Iris pigment epithelial cell (primary cell): ENCODE measurements at places on chromosomes 5 and 9.

DNA sequence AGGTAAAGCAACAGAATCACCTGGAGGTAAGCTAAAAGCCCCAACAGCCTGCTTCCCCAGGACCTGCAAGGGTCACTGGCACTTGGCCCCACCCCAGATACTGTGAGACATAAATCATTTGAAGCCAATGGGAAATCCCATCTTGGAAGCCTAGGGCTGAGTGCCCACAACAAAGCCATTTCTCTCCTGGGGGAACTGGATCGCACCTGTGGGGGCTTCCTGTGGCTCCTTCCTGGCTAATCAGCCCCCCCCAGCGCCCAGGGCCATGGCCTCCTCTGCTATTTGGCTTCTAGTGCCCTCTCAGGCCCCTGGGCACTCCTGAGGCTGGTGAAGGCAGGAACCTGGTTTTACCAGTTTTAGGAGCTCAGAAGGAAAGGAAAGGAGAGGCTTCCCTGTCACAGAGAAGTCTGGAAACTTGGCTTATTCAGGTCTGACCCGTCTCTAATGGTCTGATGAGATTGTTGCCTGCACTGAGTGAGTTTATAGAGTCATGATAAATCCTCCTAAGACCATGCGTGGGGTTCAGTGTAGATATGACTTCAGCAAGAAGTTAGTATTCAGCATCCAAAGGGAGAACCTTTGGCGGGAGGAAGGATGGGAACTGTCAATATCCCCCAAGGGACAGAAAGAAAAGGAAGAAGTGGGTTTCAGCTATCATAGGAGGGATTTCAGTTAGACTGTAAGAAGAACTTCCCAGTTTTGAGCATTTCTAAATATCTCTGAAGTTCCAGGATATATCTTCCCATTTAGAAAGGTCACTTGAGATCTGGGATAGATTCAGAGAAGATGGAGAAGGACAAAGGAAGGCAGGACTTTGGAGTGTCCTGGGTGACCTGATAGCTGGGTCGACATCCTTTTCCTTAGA lies 1.2 kb downstream of the KCNMB1 start:
- no peak for DNase-seq

DNA sequence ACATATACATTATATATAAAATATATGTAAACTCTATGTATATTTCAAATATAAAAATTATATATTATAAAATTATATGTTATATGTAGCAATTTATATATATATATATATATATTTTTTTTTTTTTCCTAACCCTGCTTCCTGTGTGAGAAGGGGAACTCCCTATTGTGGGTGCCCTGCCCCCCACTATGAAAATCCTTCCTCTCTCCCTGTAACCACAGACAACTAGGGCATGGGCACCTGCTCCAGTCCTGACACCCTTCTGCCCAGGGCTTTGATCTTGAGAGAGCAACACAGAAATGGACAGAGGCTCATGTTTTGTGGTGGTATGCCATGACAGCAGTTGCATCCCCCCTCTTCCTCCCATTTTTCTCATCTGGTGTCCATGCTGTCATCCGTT lies 148.7 kb upstream of the IL12B start:
- no peak for DNase-seq

DNA sequence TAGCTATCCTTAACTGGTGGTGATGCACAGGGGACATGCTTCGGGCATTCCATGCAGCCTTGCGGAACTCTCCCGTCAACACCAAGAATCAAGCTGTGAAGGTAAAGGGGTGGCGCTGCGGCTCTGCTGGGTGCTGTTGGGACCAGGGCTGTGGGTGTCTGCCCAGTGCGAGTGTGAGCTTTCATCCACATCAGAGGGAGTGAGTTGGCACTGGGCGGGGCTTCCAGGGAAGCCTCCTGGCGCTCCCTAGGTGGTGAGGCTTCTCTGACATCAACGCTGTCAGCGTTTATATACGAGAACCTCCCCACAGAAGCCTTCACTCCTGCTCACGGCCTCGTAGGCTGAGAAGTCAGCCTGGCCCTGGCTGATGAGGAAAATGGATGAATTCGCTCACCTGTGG lies 11.7 kb downstream of the ARPC5L start:
- no peak for DNase-seq

DNA sequence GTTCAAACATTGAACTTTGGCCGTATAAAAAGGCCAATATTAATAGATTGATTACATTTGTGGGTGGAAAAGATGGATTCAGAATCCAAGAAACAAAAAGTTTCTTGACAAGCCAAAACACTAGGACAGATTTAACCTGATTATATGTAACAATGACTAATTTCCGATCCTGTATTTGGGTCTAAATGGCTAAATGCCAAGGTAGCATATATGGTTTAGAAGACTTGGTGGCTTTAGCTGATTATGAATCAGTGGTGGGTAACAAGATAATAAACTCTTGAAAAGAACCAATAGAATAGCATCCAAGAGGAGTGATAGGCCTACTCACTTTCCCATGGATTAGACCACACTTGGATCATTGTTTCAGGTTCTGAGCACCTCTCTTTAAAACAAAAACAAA lies 21.8 kb upstream of the ANP32B start:
- DNase-seq = no peak

- peak; percentile 99 for DNase-seq
These were observed 6.5 kb downstream of the TBC1D2 start for GRCh38 chr9:98248737-98249474.
